WTC11 (cell line): ENCODE measurements at places on chromosomes 12 and 14. TPM values are rescaled to one million over a fixed set of nuclear protein-coding genes. Genes with fewer than 3 reads are reported as not detected.
A peak's percentile ranks its signal among the peaks of the same experiment; 100 is the strongest.

GRCh38 chr14:73344319-73344718, 107.0 kb downstream of the PAPLN start:
- H3K4me3 ChIP-seq: no peak overlapping the region
- no peak for DNase-seq
- H3K27me3 ChIP-seq: no peaks in the 10 kb centered on the region
- peaks cover 20% of the 10 kb centered on the region for H3K4me1 ChIP-seq
- H3K27ac ChIP-seq: no peak overlapping the region

- H3K27ac ChIP-seq: peak overlapping the region; percentile 79; the same call in 1 of the 2 replicates
- H3K4me3 ChIP-seq: no peak overlapping the region
- no peaks in the 10 kb centered on the region; the same call in 1 of the 2 replicates for H3K36me3 ChIP-seq
- peaks cover 25% of the 10 kb centered on the region for H3K4me1 ChIP-seq
- DNase-seq: no peak
Measured at GRCh38 chr12:111761099-111761498, 5.6 kb upstream of the ALDH2 start.

GRCh38 chr14:68568907-68569897, 223.7 kb downstream of the ZFP36L1 start:
- peaks cover 14% of the 10 kb centered on the region for H3K4me1 ChIP-seq
- no peak for DNase-seq
- H3K36me3 ChIP-seq: peaks cover 2% of the 10 kb centered on the region
- no peak overlapping the region for H3K27ac ChIP-seq
- no peaks in the 10 kb centered on the region for H3K27me3 ChIP-seq

DNA sequence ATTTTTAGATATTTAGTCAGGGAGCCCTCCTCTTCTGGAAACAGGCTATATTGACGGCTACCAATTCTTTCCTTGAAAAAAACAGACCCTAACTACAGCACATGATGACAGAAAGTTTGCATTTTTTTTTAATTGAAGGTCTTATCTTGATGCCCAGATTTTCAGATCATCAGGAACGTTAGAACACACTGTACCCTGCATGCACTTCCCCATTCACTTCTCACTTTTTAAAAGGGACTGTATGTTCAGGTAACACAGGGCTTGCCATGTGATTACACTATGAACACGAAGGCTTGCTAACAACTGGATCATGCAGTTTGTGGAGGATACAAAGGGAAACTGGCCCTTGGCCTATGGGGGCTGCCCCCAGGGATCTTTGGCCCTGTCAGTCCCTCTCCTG, 92.6 kb downstream of the RPS29 start:
- peaks cover 10% of the 10 kb centered on the region for H3K4me1 ChIP-seq
- H3K27ac ChIP-seq: no peak overlapping the region
- H3K4me3 ChIP-seq: no peak overlapping the region
- H3K27me3 ChIP-seq: no peaks in the 10 kb centered on the region; the same call in 1 of the 2 replicates
- H3K36me3 ChIP-seq: no peaks in the 10 kb centered on the region
- DNase-seq: no peak

The SPTB gene
- total RNA-seq: 2.5 to 3.2 TPM (median 2.8 TPM) in 3 replicates
